ENCODE measurements at places on chromosomes 2 and 18. TPM values are rescaled to one million over a fixed set of nuclear protein-coding genes. Genes with fewer than 3 reads are reported as not detected.

DNA sequence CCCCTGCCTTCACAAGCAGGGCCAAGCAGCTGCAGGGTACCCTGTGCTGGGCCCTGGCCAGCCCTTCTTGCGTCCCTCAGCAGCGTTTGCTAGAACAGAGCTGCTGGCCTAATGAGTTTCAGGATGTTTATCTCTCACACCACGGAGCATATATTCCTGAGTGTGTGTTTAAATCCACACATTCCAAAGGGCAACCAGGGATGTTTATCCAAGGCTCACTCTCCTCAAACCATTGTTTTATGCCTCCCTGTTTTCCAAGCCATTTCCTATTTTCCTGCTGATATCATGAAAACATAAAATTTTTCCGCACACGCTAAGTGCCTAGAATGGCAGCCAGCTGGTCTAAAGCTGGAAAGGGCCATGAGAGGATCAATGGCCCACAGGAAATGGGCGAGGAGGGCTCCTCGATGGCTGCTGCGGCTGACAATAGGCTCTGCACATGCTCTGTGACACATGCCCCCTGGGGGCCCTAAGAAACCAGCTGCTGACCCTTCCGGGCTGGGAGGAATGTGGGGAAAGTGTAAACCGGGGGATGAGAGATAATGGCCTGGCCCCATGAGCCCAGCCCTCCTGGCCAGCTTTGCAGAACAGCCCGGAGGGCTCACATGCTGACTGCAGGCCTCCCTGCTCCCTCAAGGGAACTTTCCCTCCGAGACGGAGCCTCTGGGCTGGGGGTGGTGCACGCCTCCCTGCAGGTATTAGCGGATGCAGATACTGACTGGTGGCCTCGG lies 194.0 kb downstream of the NDUFA10 start:
- DNase-seq: no peak

- DNase-seq: no peak
Measured at GRCh38 chr2:171244466-171244969, 83.8 kb upstream of the TLK1 start.

DNA sequence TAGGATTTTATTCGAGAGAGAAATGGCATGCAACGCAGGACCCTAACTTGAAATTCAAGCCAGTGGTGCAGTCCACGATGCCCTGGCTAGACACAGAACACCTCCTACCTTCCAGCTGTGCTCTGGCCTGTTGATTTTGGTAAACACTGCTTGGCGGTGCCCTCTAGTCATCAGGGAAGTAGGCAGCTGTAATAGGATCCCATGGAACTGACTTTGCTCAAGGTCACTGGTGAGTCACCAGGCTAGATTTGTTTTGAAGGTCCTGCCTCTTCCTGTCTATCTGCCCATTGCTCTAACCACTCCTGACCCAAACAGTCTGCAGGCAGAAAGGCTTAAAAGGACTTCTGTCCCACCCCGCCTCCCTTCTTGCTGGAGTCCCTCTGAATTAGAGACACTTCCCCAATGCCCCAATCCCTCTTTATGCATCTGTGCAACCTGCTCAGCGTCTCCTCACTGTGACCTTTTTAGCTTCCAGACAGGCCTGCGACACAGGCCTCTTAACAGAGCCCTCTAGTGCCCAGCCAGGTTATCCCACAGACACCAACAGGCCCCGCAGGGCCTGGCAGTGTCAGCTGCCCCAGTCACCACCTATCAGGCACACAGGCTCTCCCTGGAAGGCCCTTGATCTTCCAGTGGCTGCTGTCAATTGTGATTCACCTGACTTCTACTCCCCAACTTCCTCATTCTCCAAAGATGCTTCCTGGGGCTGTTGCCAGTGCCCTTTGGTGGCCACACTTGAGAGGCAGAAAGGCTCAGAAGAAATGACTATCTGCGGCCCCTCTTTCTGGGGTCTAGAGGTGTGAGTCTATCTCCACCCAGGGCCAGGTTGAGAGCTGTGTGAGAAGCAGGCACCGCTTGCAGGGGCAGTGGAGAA lies 5.2 kb downstream of the TMEM127 start:
- DNase-seq: peak; percentile 61

DNA sequence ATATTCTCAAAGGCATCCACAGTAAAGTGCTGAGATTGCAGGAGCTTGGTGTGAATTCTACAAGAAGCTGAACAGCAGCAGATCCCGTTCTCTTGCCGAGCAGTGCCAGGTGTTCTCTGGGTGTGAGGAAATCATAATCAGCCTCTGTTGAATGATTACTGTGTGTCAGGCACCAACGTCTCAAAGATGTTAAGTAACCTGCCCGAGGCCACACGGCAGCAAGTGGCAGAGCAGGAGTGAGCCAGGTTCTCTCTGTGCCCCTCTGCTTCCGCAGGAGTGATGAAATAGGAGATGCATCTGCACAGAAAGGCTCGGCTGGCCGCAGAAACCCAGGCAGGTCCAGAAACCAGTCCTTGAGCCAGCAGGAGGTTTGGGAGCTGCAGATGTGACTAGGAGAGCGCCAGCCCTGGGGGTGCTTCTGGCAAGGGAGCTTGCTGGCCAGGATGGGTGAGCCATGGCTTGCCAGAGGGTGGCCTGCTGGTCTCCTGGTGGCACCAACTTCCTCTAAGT lies 68.4 kb downstream of the COPS7B start:
- no peak for DNase-seq

LRP2 gene
- total RNA-seq: 0.02 TPM

POTEI gene
- not detected for total RNA-seq

NGEF gene
- 0.22 TPM for total RNA-seq
